ENCODE measurements at places on chromosomes 16 and 17. TPM values are rescaled to one million over a fixed set of nuclear protein-coding genes. Genes with fewer than 3 reads are reported as not detected.

Gene ZACN
- total RNA-seq: 0.28 TPM

Gene SYT17
- 6.8 TPM for total RNA-seq

Gene C1QTNF1
- 2.7 TPM for total RNA-seq

Gene CHD9NB
- total RNA-seq: 3.0 TPM

Gene KRT36
- total RNA-seq: not detected

Gene SLC5A10
- not detected for total RNA-seq

Gene NGFR
- 11.3 TPM for total RNA-seq

Gene TMEM186
- total RNA-seq: 13.9 TPM

Gene TPSB2
- 0.44 TPM for total RNA-seq

Gene HSD17B1
- 1.5 TPM for total RNA-seq

Gene CSH2
- total RNA-seq: not detected

Gene TEKT1
- 0.37 TPM for total RNA-seq

Gene IL17C
- 1.9 TPM for total RNA-seq

Gene HOXB3
- total RNA-seq: 0.09 TPM

Gene PKMYT1
- 113 TPM for total RNA-seq

Gene TAC4
- not detected for total RNA-seq

Gene VAT1L
- total RNA-seq: 22.2 TPM

Gene INO80E
- total RNA-seq: 92.4 TPM

Gene ALDH3A1
- 0.35 TPM for total RNA-seq
